ENCODE measurements at places on chromosomes 1 and 21.
A peak's percentile ranks its signal among the peaks of the same experiment; 100 is the strongest.

DNA sequence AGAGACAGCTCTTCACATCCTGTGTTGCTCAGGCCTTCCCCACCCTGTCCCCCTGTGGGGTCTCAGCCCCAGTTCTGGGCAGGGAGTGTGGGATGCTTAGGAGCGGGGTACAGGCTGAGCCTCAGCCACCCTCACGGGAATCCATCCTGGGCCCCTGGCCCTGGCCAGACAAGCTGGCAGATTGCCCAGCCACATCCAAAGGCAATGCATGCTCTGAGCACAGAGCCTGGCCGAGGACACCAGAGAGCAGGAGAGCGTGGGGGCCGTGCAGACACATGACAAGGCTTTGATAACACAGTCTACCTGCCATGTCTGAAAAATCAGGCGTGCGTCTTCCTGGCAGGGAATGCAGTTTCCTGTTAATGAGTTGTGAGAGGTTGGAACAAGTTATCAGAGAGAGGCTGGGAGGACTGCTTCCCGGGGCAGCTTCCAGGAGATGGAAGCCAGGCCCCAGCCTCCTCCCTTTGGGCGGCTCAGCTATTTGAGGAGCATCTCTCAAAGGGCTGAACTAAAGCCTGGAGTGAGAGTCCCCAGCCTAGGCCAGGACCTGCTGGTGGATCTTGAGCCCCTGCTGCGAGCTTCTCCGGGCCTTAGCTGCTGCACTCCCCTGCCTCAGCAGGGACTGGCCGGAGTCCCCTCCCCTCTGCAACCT lies 72.2 kb upstream of the SELENON start:
- DNase-seq = peak; percentile 47

DNA sequence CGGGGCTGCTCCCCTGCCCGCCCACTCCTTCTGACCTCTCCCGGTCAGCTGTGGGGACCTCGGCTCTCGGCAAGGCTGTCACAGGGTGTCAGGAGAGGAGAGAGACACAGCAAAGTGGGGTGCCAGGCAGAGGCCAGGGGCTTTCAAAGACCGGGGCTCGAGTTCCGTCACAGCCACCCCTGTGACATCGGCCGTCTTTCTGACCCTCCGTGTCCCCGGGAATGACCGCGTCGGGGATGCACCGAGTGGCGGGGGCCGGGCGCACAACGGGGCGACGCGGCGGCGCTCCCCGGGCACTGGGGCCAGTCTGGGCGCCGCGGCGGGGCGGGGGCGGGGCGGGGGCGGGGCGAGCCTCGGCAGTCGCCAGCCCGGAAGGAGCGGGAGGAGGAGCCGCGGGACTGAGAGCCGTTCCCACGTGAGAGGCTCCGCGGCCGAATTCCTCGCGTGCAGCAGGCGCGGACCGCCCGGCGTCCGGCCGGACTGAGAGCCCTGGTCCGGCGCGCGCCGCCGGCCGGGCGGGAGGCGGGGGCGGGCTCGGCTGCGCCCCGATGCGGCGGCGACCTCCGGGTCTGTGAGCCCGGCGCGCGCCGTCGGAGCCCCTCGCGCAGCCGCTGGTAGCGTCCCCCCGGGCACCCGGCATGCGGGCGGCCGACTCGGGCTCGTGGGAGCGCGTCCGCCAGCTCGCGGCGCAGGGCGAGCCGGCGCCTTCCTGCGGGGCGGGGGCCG lies 229.7 kb upstream of the TMEM51 start:
- DNase-seq = peak; percentile 60

GRCh38 chr1:183004141-183004540 lies 19.1 kb upstream of the LAMC1 start:
- DNase-seq = no peak

GRCh38 chr1:37290718-37291117 lies 183.7 kb upstream of the ZC3H12A start:
- DNase-seq = no peak

GRCh38 chr1:217311766-217312165 lies 319.1 kb downstream of the GPATCH2 start:
- DNase-seq = peak; percentile 18

- DNase-seq = no peak
These were observed 119.1 kb upstream of the JUN start for GRCh38 chr1:58902830-58903513.

DNA sequence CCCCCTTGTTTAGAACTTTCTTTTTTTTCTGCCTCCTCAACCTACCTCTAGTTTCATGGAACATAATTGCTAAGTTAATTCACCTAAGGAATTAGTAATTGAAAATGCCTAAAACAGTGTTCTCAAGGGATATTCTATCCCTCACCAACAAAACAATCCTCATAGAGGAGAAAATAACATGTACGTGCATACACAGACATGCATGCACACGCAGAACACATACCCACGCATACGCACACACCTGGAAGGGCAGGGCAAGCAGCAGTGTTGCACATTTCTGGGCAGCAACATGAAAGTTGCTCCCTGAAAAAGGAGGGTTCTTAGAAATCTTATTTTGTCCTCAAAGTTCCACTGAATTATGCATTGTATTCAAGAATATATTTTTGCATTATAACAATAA lies 76.6 kb downstream of the HHAT start:
- DNase-seq = no peak

- DNase-seq = peak; percentile 46
These were observed 10.0 kb downstream of the SCNN1D start for GRCh38 chr1:1290238-1290731.

GRCh38 chr1:103387898-103388297 lies 137.6 kb upstream of the RNPC3 start:
- no peak for DNase-seq

DNA sequence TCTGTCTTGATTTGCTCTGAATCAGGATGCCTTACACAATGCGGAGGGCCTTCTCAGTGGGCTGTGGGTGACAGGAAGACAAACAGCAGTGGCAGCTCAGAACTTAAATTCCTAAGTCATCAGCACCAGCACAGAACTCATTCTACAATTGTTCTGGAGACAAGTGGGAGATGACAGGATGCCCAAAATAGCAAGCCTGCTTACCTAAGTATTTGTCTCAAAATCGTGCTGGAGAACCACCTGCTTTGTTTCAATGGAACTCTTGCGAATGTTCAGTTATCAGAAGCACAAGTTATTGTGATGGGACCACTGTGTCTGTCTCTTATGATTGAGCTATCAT lies 76.1 kb downstream of the VCAM1 start:
- DNase-seq = no peak
